Inflammatory macrophage (primary cell): ENCODE measurements at places on chromosomes 11 and 22.

DNA sequence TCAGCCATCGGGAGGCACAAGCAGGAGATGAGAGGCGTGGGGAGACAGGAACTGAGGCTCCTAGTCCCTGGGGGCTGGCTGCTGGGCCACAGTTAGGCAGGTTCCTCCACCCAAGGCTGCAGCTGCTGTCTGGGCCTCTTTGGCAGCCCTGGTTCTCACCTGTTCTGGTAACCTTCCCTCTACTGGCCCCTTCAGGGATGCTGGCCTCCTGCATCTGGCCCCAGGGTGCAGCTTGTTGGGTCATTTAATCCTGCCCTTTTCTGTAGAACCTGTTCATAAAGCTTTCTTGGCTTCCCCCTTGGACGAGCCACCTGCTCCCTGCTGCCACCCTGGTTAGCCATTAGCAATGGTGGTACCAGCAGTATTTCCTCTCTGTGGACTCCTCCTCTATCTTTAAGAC is 5.5 kb downstream of the USH1C start:
- DNase-seq, result no peak

GRCh38 chr11:7533199-7534041 is 19.6 kb downstream of the PPFIBP2 start:
- DNase-seq, result no peak

DNA sequence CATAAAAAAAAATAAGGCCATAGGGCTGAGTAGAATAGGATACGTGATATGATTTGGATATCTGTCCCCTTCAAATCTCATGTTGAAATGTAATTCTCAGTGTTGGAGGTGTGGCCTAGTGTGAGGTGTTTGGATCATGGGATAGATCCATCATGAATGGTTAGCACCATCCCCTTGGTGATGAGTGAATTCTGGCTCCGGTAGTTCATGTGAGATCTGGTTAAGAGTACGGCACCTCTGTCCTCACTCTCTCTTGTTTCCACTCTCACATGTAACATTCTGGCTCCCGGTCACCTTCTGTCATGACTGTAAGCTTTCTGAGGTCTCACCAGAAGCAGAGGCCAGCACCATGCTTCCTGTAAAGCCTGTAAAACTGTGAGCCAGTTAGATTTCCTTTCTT is 45.5 kb downstream of the RAB30 start:
- no peak for DNase-seq

- no peak for DNase-seq
These were observed 961 bp downstream of the IPO7 start for GRCh38 chr11:9385327-9385899.

- DNase-seq, result no peak
These were observed 7.9 kb downstream of the SFI1 start for GRCh38 chr22:31504282-31504681.

DNA sequence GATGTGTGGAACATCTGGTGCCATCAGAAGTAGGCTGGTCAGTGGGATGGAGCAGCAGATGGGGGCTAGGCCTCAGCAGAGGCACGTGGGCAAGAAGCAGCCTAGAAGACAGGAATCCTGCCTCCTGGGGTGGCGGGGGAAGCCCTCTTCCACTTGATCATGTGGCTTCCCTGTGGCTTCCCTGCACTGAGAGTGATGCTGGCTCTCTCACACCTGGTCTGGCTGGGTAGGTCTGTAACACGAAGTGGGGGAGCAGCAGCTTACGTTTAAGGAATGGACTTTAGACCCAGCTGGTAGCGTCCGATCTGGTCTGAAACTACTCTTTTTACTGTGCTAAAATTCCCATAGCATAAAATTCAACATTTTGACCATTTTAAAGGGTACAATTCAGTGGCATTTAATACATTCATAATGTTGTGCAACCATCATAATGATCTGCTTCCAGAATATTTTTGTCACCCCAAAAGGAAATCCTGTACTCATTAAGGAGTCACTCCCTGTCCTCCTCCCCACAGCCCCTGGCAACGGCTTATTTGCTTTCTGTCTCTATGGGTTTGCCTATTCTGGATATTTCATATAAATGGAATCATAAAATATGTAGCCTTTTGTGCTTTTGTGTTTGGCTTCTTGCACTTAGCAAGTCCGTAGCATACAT is 21.7 kb downstream of the PTPN5 start:
- no peak for DNase-seq

DNA sequence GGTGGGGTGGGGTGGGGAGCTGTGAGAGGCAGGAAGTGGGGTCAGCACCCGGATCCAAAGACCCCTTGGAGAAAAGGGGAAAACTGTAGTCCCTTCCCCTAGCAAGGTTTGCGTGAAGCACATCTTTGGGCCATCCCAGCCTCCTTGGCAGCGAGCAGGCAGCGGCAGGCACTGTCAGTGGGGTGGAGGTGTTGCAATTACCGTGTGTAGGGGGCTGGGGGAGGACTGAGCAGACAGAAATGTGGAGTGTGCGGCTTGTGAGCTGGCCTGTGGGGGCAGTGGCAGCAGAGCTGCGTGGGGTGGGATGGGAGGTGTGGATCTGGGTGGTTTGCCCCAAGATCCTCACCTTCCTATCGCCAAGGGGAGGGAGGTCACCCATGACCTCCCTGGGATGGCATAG is 16.4 kb downstream of the DAGLA start:
- no peak for DNase-seq
